ENCODE measurements at places on chromosomes 11 and 22.

DNA sequence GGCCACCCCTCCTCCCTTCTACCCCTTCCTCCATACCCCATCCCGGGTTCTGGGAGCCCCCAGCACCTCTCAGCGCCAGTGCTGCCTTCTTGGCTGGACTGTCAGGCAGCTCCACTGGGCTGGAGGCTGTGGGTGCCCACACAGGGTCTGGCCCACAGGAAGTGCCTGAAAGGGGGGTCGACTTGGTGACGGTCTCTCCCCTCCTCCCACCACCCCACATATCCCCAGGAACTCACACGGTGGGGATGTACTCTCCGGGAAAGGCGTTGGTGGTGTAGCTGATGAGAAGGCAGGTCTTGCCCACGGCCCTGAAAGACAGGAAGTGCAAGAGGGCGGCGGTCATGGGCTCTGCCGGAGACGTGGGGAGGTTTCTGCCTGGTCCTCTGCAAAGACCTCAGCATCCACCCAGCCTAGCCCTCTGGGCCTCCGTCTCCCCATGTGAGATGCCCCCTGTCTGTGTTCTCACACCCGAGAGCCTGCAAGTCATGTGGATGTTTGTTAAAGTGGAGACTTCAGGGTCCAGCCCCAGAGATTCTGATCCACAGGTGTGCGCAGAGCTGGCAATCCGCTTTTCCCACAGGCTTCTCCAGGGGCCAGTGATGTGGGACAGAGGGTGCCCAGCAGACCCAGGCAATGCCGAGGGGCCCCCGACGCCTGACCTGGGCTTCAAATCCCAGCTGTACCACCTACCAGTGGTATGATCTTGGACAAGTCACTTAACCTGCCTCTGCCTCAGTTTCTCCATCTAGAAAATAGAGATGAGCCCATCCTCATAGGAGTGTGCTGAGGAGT is 2.5 kb downstream of the RAC2 start:
- no peak for DNase-seq

DNA sequence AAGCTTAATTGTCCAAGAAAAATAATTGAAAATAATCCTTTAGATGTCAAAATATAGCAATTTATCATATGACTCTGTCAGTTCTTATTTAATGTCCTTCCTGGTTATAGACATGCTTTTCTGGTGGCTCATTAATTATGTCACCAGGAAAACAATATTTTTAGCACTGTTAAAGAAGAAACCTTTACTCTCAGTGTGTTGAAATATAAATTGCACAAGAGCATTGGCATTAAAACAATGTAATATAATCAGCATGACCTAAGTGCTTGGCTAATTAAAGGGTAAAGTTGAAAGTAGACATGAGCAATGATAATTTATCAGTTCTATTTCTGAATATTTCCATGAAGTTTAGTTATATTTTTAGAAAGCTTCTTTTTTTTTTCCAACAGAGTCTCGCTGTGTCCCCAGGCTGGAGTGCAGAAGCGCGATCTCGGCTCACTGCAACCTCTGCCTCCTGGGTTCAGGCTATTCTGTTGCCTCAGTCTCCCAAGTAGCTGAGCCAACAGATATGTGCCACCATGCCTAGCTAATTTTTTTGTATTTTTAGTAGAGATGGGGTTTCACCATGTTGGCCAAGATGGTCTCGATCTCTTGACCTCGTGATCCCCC is 232.3 kb downstream of the JRKL start:
- no peak for DNase-seq

- DNase-seq, result no peak
These were observed 111.4 kb downstream of the ATG16L2 start for GRCh38 chr11:72925656-72926055.

DNA sequence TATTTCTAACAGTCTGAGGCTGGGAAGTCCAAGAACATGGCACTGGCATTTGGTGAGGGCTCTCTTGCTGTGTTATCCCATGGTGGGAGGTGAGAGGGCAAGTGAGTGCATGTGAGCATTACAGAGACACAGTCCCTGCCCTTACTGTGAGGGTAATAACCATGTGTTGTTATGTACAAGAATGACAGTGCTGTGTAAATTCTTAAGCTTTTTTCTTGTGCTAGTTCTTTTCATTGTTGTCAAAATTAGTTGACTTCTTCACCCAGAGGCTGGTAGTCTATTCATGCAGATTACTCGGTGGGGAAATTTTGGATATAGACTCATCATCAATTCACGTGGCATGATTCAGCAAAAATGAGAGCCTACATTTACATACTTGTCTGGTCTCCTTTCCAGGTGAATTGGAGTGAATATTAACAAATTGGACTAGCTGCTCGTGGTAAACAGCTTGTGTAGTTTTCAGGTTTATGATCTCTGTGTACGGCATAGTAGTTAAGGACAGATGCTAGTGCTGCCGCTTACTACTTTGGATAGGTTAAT is 49.3 kb downstream of the ATXN10 start:
- no peak for DNase-seq

DNA sequence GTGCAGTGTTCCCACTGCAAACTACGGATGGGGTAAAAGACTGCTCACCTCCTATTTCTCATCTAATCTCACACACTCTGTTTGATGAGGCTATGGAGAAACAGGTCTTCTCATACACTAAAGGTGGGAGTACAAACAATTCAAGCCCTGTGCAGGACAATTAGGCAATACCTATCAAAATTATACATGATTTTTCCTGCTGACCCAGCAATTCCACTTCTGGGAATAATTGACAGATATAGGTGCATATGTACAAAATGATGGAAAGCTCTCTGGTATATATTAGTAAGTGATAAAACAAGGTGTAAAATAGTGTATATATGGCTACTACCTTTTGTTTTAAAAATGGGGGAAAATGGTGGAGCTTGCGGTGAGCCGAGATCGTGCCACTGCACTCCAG is 23.1 kb downstream of the BDNF start:
- DNase-seq, result no peak

DNA sequence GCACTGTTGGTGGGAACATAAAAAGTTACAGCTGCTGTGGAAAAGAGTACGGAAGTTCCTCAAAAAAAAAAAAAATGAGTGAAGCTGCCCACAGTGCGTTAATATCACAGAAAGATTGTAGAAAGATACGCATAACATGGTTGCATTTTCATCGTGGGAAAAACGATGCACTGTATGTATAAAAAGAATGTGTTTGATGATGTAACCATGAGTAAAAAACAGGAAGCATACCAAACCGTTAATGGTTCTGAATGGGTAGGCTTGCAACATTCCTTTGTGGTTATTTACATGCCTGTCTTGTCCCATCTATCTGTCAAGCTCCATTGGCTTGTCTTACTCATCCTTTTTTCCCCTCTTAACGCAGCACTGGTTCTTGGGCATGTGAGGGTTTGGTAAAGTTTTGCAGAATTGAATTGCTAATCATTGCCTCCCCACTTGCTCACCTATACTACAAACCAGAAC is 33.8 kb upstream of the DKK3 start:
- DNase-seq, result no peak

DNA sequence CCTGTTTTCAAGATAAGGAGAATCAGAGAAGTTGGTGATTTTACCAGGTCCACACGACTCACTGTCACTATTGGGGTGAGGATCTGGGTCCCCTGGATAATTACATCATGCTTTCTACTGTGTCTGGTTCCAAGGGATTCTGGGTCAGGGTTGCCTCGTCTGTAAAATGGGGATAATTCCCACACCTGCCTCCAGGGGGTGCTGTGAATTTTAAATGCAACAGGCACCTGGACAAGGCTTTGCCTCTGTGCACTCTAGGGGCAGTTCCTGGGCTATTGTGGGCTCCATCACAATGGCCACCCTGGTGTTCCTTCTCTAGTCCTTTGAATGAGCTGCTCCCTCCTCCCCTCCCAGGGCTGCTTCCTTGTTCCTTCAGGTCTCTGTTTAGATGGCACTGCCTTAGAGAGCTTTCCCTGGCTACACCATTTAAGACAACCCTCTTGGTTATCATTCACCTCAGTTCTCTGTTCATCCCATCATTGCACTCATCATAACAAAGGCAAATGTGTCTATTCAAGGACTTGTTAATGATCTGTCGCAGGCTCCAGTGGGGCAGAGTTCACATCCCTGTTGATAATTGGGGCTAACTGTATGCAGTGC is 178.6 kb downstream of the MIAT start:
- DNase-seq, result peak; percentile 66

GRCh38 chr11:94457118-94458029 is 36.3 kb downstream of the MRE11 start:
- no peak for DNase-seq

DNA sequence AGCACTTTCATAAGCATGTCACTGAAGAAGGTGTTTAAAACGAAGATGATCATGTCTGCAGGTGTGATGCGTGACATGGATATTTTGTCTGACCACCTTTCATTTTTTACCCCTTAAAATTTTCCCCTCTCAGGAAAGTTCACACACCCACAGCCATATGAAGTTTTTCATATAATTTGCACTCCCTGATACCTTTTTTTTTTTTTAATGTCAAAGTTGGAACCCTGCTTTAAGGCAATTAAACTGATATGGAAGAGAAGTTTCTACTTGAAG is 104.6 kb downstream of the ATXN10 start:
- no peak for DNase-seq

DNA sequence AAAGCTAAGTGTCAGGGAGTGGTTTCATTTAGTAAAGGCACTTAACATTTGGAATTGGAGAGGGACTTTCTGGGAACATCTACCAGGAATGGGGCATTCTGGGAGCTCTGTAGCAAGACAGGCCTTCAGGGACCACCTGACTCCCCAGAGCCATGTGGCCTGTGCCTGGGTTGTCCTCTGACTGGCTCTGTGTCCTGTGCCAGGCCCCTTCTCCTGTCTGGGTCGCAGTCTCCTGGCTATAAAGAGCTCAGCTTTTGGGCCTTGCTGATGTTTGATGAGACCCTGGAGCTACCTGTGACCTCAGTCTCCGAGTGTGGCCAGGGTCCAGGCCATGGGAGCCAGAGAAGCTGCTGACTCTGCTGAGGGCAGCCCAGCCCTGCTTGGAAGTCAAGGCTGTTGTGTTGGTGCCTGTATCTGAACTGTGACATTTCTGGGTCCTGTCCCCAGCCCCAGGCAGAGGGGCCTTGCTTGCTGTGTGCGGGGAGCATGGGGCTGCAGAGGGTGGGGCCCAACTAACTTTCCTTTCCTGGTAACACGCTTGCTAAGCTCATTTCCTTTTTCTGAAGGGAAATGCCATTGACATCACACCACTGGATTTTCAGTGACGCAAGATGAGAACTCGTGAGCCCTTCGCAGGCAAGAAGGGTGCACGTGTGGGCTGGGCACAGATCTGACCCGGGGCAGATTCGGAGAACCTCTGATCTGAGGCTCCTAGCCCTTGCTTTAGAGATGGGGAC is 41.3 kb downstream of the LRRC32 start:
- DNase-seq, result no peak

- no peak for DNase-seq
These were observed 4.4 kb downstream of the NCAM1 start for GRCh38 chr11:112965656-112966055.

- DNase-seq, result no peak
These were observed 21.3 kb downstream of the TRMU start for GRCh38 chr22:46356496-46357480.

GRCh38 chr22:19974935-19975706 is 33.5 kb upstream of the TXNRD2 start:
- no peak for DNase-seq

- no peak for DNase-seq
These were observed 15.1 kb downstream of the LDHC start for GRCh38 chr11:18427240-18427639.

- DNase-seq, result no peak
These were observed 1.2 kb upstream of the ARHGAP20 start for GRCh38 chr11:110713449-110713776.

- DNase-seq, result no peak
These were observed 70.2 kb downstream of the MED15 start for GRCh38 chr22:20577549-20577975.

GRCh38 chr11:47398551-47398950 is 9.8 kb upstream of the SLC39A13 start:
- DNase-seq, result no peak

DNA sequence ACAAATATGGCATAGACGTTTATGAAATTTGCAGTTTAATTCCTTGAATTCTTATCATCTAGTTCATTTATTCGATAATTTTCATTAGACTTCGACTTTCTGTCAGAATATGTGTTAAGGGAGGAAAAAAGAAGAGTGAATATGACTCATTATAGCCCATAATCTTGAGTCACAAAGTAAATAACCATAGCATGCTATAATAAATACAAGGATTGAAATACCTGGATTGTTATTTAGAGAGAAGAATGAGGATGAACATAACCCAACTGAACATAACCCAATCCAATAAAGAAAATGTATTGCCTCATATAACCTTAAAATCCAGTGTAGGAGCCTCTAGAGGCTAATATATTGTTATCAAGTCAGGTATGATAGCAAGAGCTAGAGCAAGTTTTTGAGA is 1858.3 kb upstream of the RAG2 start:
- no peak for DNase-seq

DNA sequence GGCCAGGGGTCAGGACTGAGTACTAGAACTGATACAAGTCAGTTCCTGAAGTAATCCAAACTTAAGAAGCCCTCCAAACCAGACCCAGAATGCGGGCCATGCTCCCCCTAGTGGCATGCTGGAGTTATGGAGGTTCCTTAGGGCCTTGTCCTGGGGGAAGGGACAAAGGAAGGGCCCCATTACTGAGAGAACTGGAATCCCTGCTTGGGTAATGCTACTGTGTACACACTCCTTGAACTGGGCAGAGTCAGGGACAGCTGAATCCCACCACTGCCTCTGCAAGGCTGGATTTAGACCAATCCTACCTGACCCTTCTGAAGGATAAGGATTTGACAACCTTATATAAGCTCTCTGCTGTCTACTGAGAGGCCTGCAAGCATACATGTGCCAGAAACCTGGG is 97.3 kb upstream of the AKIP1 start:
- DNase-seq, result peak; percentile 81

GRCh38 chr22:27093422-27093821 is 436.0 kb downstream of the MIAT start:
- DNase-seq, result no peak

DNA sequence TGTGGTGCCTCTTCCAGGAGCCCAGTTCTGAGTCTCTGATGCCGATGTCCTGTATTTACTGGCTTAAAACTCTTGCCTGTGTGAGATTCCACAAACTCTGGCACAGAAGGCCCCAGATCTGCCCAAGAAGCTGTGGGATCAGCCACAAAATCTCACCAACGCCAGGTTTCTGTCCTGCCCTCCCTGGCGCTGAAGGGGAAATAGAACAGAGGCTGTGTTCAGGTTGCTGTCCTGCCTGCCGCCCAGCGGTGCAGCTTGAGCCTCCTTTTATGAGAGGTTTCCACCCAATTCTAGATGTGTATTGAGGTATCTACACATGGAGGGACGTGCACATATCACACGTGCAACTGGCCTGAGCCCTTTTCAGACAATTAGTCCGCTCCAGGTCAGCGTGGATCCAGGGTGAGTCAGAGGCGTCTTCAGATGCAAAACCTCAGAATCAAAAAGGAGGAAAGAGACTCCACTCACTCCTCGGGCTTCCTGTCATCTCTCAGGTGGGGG is 2.2 kb downstream of the TMEM80 start:
- DNase-seq, result no peak

GRCh38 chr11:6646918-6647679 is 8.5 kb downstream of the DCHS1 start:
- DNase-seq, result peak; percentile 81

All from GM10248 (cell line).